ENCODE measurements at places on chromosomes 7 and 10. TPM values are rescaled to one million over a fixed set of nuclear protein-coding genes. Genes with fewer than 3 reads are reported as not detected.

Gene ASIC3
- total RNA-seq: 0.17 TPM

Gene GPR37
- 20.6 TPM for total RNA-seq

DNA sequence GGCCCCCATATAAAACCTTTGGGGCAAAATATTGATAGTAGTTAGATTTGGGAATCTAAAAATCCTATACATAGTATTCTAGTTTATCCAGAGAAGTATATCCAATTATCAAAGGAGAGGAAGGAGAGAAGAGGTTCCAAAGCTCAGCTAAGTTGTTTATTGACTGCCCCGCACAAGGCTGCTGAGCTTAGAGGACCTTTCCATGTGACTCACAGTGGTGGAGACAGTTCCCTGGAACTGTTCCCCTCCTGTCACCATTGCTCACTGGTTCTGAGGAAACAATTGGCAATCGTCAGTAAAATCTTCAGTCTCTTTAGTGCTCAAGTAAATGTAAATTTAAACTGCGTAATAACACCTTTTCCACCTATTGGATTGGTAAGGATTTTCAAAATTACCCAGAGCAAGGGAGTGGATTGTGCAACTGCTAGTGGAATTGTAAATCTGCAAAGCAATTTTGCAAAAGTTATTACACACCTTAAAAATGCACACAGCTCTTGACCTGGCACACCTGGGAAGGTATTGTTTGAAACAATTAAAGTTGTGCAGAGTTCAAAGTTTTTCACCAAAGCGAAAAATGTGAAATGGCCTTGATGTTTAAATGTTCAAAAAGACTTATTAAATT lies 63.1 kb downstream of the EEPD1 start:
- DNase-seq: peak; percentile 62

GRCh38 chr10:86301971-86302370 lies 64.6 kb downstream of the GRID1 start:
- DNase-seq: no peak

DNA sequence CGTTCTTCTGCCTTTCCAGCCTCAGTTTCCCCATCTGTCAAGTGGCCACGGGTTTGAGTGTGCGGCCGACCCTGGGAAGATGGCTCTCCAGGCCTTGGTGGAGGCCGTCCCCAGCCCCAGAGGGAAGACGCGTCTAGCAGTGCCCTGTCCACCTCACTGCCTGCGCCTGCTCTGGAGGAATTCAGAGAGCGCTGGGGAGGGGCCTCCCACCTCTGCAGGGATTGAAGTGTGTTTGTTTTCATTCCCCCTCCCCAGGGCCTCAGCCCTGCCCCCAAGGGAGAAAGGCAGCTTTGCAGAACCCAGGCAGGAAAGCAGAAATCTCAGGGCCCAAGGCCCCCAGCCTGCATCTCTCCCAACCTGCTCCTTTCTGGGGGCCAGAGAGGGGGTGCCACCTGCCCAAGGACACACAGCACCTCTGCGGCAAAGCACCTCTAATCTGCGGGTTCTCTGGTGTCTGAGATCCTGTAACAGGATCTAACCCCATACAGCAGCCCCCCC lies 91.0 kb downstream of the MICALL2 start:
- no peak for DNase-seq

- DNase-seq: no peak
These were observed 6.0 kb downstream of the ZMIZ1 start for GRCh38 chr10:79074732-79075131.

Gene GHRHR
- total RNA-seq: not detected

- DNase-seq: no peak
These were observed 95.8 kb upstream of the SH2B2 start for GRCh38 chr7:102190776-102191350.

GRCh38 chr7:26626156-26626555 lies 238.2 kb downstream of the SKAP2 start:
- no peak for DNase-seq

Gene C10orf67
- total RNA-seq: under 0.01 TPM

GRCh38 chr10:62894156-62894555 lies 78.0 kb upstream of the EGR2 start:
- DNase-seq: no peak

DNA sequence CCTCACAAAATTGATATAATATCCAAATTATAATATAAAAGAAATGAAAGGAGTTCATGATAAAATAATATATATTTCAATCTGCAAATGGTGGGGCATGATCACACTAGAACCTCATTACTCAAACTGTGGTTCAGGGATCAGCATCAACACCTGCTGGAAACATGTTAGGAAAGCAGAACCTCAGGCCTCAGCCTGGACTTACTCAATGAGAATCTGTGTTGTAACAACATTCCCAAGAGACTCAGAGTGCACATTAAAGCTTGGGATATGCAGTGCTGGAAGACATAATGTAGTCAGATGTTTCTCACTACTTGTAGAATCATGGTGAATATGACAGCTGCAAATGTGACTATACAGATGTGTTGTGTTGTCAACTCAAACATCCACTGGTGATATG lies 81.7 kb upstream of the ITPRID1 start:
- no peak for DNase-seq

- DNase-seq: no peak
These were observed 289.2 kb upstream of the NRP1 start for GRCh38 chr10:33623669-33624068.

- DNase-seq: peak; percentile 98
These were observed 158.6 kb downstream of the SNX13 start for GRCh38 chr7:17781491-17782215.

GRCh38 chr7:102072636-102073209 lies 213.9 kb upstream of the SH2B2 start:
- no peak for DNase-seq

Gene PRF1
- not detected for total RNA-seq

GRCh38 chr10:63286754-63287264 lies 153.7 kb downstream of the NRBF2 start:
- DNase-seq: no peak

Data from fibroblast of lung (primary cell).